ENCODE measurements at places on chromosomes 3 and 15.

GRCh38 chr15:70690021-70690420 is 73.3 kb downstream of the UACA start:
- DNase-seq = no peak

DNA sequence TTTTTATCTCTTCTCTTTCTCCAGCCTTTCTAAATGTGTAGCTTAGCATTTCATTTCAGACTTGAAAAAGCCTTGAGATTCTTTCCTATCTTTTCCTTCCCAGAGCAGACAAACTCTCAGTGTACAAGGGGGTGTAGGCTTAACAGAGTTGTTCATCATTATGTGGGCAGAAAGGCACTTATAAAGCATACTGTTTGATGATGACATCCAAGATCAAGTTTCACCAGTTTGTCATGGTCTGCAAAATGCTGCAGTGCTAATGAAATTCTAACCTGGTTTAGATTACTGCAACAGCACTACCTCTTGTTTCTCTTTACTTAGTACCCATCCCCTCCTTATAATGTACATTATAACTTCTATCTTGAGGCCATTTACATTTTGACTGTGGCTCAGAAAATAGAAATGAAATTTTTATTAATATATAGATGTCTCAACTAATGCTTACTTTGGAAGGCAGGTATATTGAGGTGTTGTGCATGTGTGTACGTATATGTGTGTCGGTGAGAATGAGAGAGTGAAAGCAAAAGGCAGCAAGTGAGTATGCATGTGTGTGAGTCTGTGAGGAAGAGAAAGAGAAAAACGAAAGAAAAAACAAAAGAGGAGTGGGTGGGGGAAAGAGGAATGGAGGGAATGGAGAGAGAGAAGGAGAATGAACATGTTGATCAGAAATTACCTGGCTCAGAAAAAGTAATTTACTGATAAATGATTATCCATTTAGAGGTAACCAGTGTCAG is 1043.6 kb downstream of the TUSC7 start:
- DNase-seq = no peak

DNA sequence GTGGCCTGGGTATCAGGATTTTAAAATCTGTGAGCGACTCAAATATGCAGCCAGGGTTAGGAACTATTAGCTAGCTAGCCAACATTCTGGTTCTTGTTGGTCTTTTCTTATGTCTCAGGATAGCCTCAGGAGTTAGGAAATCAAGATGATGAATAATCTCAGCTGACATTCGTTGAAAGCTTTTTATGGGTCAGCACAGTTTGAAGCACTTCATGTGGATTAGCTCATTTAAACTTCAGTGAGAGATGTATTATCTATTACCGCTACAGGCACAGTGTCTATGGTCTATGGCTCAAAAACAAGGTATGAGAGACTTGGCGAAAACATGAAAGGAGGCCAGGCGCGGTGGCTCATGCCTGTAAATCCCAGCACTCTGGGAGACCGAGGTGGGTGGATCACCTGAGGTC is 187.5 kb upstream of the THRB start:
- DNase-seq = no peak

GRCh38 chr15:55407498-55408011 is 604 bp downstream of the CCPG1 start:
- no peak for DNase-seq

GRCh38 chr3:71503525-71504249 is 79.8 kb downstream of the FOXP1 start:
- no peak for DNase-seq

GRCh38 chr15:40562691-40563090 is 2.2 kb downstream of the CCDC32 start:
- DNase-seq = no peak

- no peak for DNase-seq
These were observed 35.6 kb upstream of the FILIP1L start for GRCh38 chr3:100149713-100150415.

DNA sequence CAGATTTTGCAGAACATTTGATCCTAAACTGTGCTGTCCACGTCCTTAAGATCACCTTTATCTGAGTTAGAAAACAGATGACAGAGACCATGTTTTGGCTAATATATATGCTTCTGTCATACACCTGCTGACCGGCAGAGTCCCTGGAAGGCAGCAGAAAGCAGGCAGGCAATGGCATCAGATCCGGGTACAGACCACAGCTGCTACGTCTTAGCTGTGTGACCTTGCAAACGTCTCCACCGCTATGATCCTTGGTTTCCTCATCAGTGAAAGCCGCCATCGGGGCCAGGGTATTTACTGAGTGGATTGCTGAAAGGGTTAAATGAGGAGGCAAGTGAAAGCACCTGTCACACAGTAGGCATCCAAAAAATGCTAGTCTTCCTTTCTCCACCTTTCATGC is 72.1 kb downstream of the ABTB1 start:
- DNase-seq = no peak

DNA sequence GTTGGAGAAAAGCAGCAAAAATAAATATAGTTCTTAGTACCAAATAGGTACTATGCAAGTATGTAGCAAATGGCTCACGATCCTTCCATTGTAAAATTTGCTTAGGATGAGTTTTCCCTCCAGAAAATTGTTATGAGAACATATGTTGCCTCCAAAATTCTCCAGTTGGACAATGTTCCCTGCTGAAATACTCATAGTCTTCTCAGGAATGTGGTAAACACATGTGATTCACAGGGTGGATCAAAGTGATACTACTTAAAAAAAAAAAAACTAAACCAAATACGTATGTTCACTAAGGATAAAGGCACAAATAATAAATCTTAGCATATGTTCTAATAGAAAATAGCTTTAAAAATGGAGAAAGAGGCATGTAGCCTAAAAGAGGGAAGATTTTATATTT is 84.3 kb upstream of the ZNF385D start:
- DNase-seq = no peak

- DNase-seq = no peak
These were observed 38.8 kb downstream of the CRTAP start for GRCh38 chr3:33152363-33153360.

DNA sequence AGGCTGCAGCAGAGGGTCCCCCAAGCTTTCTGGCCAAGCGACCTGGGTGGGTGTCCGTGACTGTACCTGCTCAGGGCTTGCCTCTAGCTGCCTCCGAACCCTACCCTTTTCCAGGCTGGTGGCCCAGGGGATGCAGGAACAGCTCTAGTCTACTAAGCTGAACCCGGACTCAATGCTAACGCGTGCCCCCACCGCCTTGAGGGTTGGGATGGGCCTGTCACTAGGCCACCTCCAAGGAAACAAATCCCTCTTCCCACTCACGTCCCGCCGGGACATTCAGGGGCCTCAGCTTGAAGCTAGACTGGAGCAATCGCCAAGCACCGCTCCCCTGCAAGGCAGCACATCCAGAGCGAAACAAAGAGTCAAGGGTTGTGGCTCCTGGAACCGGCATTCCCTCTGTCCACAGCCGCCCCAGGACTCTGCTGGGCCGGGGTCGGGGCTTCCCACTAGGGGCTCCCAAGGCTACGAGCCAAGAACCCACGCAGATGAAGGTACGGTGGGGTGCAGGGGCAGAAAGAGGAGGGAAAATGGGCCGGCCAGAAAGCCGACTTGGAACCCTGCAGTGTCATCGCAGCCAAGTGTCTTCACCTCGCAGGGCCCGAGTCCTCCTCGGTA is 2.9 kb downstream of the FBXL22 start:
- no peak for DNase-seq

DNA sequence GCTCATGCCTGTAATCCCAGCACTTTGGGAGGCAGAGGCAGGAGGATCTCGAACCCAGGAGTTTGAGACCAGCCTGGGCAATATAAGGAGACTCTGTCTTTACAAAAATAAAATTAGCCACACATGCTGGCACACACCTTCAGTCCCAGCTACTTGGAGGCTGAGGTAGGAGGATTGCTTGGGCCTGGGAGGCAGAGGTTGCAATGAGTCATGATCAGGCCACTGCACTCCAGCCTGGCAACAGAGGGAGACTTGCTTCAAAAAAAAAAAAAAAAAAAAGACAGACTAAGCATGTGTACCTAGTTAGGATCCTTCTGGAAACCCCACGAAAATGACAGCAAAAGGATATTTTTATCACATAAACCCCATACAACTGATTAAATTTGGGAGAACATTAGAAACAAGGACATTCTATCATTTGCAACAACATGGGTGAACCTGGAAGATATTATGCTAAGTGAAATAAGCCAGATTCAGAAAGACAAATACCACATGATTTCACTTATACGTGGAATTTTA is 44.9 kb downstream of the METTL6 start:
- DNase-seq = no peak

DNA sequence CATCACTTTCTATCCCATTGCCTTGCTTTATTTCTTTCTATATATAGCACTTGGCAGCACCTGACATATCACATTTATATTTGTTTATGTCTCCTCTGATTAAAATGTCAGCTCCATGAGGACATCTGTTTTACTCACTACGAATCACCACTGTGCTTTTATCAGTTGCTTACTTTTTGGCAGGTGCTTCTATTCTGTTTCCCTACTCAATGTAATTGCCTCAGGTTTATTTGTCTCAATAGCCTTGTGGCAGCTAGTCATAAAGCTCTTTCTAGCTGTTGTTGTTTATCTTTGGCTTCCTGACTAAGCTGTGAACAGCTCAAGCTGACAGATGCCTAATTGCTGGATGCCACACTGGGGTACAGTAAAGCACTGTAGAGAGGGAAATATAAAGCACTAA is 85.5 kb downstream of the VPS13C start:
- no peak for DNase-seq

GRCh38 chr15:90889313-90889730 is 5.0 kb downstream of the FES start:
- no peak for DNase-seq

DNA sequence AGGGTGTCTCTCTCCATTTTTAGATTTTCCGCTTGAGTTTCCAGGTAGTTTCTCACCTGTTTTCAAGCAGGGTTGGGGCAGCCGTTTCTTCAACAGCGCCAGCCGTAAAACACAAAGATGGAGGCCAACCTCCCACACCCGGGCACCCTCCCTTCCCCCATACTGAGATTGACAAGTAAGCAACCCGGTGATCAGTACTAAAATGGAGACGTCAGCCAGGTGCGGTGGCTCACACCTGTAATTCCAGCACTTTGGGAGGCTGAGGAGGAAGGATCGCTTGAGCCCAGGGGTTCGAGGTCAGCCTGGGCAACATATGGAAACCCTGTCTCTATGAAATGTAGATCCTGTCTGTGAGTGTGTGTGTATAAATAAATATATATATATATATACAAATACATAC is 903 bp upstream of the ZSCAN2 start:
- DNase-seq = no peak

DNA sequence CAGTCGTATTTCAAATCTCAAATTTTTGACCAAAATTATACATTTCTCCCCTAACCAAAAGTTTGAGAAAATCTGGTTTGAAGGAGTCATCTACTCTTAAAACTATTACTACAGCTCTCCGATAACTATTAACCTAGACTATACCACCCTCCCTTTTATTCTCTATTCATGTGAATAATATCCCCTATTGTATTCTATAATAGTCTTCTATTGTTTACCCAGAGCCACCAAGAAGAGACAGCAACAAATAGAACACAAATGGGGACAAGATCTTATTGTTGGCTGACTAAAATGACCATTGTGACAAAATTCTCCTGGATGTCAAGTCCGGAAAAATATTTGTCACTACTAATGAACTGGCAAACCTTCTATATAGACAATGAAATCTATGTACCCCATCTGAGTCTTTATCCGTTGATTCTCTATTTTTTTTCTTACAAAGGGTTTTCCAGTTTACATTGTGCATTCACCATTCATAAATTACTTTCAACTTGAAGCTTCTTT is 618.0 kb downstream of the CADM2 start:
- no peak for DNase-seq

- no peak for DNase-seq
These were observed 212.4 kb upstream of the ADAMTS9 start for GRCh38 chr3:64900156-64900555.

Data from stimulated activated naive CD8-positive, alpha-beta T cell treated with anti-CD3 and anti-CD28 coated beads, Interleukin-15, amount 100 ng/mL, for 72 hours (primary cell).